ENCODE measurements at places on chromosomes 4 and X.

DNA sequence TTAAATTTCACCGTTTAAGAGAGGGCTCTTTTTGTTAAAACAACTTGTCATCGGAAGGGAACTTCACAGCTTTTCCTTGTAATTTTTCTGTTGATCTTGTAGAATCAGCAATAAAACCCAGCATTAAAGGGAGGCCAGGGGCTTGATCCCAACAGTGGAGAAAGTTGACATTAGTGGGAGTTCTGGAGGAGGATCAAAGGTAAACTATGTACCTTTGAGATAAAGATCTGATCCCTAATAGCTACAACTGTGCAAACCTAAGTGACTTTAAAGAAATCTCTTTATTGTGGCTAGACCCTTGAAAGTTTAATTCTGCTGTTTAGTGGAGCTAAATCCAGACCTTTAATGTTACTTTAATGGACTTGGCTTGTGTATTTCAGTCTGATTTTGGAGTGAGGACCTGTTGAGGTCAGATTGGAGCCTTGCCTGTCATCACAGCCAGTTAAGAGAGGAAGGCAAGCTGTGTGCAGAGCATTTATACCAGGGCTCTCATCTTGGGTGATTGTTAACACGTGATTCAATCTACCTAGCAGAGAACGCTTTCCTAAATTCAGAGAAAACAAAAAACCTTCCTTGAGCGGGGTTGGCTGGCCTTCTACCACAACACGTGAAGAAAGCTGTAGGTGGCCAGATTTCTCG lies 1.7 kb downstream of the DOCK11 start:
- peak overlapping the region; percentile 84 for H3K4me3 ChIP-seq
- no peak overlapping the region for H3K27ac ChIP-seq
- peaks cover 36% of the 10 kb centered on the region for H3K4me1 ChIP-seq

GRCh38 chrX:78333521-78333920 lies 6.1 kb upstream of the CYSLTR1 start:
- no peak overlapping the region for H3K27ac ChIP-seq
- H3K27me3 ChIP-seq = no peaks in the 10 kb centered on the region
- H3K4me1 ChIP-seq = peaks cover 14% of the 10 kb centered on the region
- DNase-seq = no peak
- no peak overlapping the region for H3K4me3 ChIP-seq

DNA sequence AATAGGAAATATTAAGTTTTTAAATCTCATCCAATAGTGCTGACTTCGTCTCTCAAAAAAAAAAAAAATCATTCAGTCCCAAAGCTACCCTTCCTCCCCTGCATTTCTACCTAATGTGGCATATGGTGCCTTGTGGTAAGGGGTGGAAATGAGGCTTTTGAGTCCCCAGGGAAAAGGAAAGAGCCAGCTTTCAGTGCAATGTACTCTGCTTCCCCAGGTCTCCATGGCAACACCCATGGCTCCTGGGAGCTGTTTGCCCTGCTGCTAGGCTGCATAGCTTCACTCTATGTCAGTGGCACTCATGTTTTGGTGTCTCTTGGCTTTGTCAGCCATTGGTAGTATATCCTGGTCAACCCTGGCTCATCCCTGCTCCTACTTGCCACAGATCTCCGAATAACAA lies 175.9 kb downstream of the SLC39A8 start:
- no peaks in the 10 kb centered on the region for H3K36me3 ChIP-seq
- no peaks in the 10 kb centered on the region for H3K27me3 ChIP-seq
- H3K4me1 ChIP-seq = peaks cover 4% of the 10 kb centered on the region
- no peak overlapping the region for H3K4me3 ChIP-seq

GRCh38 chr4:123484291-123484926 lies 87.8 kb downstream of the SPRY1 start:
- DNase-seq = no peak
- no peak overlapping the region for H3K4me3 ChIP-seq
- H3K36me3 ChIP-seq = no peaks in the 10 kb centered on the region
- H3K4me1 ChIP-seq = peaks cover 11% of the 10 kb centered on the region
- no peaks in the 10 kb centered on the region for H3K27me3 ChIP-seq

DNA sequence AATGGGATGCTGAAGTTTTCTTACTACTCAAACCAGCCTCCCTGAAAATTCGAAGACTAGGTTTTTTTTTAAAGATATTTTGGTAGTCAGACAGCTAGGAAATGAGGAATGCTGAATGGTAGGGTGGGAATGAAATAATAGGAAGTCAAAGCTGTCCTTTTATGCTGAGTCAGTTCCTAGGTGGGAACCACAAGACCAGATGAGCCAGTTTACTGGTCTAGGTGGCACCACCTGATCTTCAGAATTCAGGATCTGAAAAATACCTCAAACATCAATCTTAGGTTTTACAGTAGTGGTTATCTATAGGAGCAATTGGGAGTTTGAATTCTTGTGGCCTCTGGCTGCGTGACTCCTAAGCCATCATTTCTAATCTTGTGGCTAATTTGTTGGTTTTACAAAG lies 183.1 kb upstream of the GALNT7 start:
- H3K27ac ChIP-seq = 0 out of 2 replicates have a peak overlapping the region, but pooled peaks have one; percentile 7
- peaks cover 31% of the 10 kb centered on the region for H3K4me1 ChIP-seq
- H3K4me3 ChIP-seq = no peak overlapping the region
- peaks cover 31% of the 10 kb centered on the region for H3K36me3 ChIP-seq
- no peak for DNase-seq
- H3K27me3 ChIP-seq = no peaks in the 10 kb centered on the region

GRCh38 chr4:28842271-28842670 lies 1877.9 kb upstream of the PCDH7 start:
- no peaks in the 10 kb centered on the region for H3K27me3 ChIP-seq
- DNase-seq = no peak
- no peak overlapping the region for H3K4me3 ChIP-seq
- no peak overlapping the region for H3K27ac ChIP-seq

- H3K4me1 ChIP-seq = peaks cover 15% of the 10 kb centered on the region
- H3K36me3 ChIP-seq = peaks cover 14% of the 10 kb centered on the region
- no peak overlapping the region for H3K27ac ChIP-seq
- H3K4me3 ChIP-seq = no peak overlapping the region
- H3K27me3 ChIP-seq = no peaks in the 10 kb centered on the region
Measured at GRCh38 chr4:99447079-99447478, 11.9 kb upstream of the ADH7 start.

GRCh38 chr4:15354371-15355297 lies 73.2 kb upstream of the C1QTNF7 start:
- H3K27me3 ChIP-seq = no peaks in the 10 kb centered on the region
- H3K36me3 ChIP-seq = no peaks in the 10 kb centered on the region
- no peak for DNase-seq

DNA sequence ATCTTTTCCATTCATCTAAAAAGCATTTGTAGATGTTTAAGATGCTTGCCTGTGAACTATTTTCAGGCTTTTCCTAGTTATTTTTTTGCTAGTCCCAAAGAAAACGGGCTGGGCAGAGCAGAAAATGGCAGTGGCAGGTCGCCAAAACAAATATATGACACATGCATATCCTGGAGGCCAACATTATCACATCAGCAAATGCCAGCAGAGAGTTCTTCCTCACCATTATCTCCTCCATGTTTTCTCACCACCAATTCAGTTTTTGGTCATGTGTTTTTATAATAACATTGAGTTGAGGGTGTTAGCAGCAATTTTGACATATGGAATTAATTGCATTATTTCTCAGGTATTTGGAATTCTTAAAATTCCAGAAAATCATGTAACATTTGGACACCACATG lies 97.9 kb upstream of the EOLA2 start:
- DNase-seq = no peak
- H3K27ac ChIP-seq = no peak overlapping the region
- peaks cover 50% of the 10 kb centered on the region for H3K27me3 ChIP-seq

DNA sequence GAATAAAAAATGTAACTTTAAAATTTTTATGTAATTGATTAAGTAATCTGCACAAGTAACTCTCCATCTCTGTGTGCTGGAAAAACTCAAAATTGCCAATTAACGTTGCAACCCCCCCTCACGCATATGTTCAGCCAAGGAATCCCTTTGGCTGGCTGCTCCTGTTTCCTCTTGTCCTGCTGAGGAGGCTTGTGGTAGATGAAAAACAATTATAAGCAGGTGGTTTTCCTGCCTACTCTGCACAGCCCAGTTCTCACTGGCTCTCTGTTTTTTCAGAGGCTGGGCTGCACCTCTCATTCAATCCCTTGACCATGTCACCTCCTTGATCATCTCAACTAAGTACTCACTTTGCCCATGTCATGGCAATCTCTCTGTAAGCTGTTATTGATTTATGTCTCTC lies 1068.4 kb downstream of the ARAP2 start:
- DNase-seq = no peak
- no peak overlapping the region for H3K27ac ChIP-seq
- no peaks in the 10 kb centered on the region for H3K27me3 ChIP-seq
- H3K4me1 ChIP-seq = peaks cover 10% of the 10 kb centered on the region
- H3K36me3 ChIP-seq = no peaks in the 10 kb centered on the region

DNA sequence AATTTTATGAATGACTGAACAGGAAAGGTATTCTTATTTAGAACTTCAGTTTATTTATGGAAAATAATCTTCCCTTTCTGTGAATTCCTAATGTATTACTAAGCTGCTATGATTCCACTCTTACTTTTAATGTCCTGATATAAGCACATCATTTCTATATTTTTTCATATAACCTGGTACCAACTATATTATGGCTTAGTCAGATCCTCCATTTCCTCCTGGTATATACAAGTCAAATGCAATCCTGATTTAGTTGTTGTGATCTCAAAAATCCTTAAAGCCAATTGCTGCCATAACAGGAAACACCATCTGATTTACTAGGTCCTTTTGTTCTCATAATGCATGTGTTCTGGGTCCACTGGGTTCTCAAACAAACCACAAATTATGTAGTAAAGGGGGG lies 26.8 kb downstream of the TRMT2B start:
- DNase-seq = no peak
- H3K4me1 ChIP-seq = no peaks in the 10 kb centered on the region
- peaks cover 17% of the 10 kb centered on the region for H3K36me3 ChIP-seq
- no peaks in the 10 kb centered on the region for H3K27me3 ChIP-seq
- H3K4me3 ChIP-seq = no peak overlapping the region
- no peak overlapping the region for H3K27ac ChIP-seq

- H3K27ac ChIP-seq = peak within 1 kb of the TSS; percentile 83
- H3K36me3 ChIP-seq = no peaks in the 10 kb centered on the region
- DNase-seq = peak; percentile 70
Measured at GRCh38 chrX:106802388-106803275, at the start of gene TBC1D8B. Gene TBC1D8B, plus strand, starts transcription at chrX:106802673. Its CDS starts 181 bp downstream, at chrX:106802854.

DNA sequence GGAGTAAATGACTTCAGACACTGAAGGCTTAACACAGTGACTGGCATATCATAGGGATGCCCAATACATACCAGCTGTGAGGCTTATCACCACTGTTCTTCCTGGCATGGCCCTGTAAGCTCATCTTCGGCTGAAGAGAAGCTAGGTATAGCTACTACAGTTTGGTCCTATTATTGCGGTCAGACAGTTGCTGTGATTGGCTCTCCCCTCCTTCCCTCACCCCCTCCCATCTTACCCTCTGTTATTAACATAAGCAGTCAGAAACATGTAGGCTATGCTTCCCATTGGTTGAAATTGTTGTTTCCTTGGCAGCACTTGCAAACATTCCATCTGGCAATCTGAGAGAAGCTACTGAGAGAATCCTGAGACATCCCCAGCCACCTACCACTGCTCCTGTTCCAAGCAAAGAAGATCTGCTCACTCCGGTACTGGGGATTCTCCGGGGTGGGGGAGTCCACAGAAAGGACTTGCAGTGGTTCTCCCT lies at the start of gene AKAP14:
TSS of gene AKAP14 (plus strand) at position 51 of the 484 bp plus-strand sequence. CDS start 7,331 bp downstream, outside the sequence.
- no peak for DNase-seq
- no peak within 1 kb of the TSS for H3K27ac ChIP-seq
- H3K36me3 ChIP-seq = no peaks in the 10 kb centered on the region

- H3K36me3 ChIP-seq = no peaks in the 10 kb centered on the region
- no peak for DNase-seq
- no peak overlapping the region for H3K27ac ChIP-seq
- H3K27me3 ChIP-seq = no peaks in the 10 kb centered on the region
- peaks cover 17% of the 10 kb centered on the region for H3K4me1 ChIP-seq
Measured at GRCh38 chrX:135388841-135389240, 32.9 kb upstream of the SMIM10L2A start.

DNA sequence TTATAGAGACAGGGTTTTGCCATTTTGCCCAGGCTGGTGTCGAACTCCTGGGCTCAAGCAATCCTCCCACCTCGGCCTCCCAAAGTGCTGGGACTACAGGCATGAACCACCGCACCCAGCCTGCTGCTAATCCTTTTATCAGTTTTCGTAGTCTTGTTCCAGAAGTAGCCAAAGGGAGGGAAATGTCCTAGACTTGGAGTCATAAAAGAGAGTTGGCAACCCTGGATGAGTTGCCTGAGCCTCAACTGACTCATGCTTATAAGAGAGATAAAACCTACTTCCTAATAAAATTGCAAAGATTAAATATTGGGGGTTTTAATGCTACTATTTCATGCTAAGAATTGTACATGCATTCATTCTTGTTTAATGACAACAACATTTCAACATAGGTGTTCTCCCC lies 44.3 kb downstream of the CD40LG start:
- no peaks in the 10 kb centered on the region for H3K36me3 ChIP-seq
- H3K4me1 ChIP-seq = peaks cover 20% of the 10 kb centered on the region
- no peaks in the 10 kb centered on the region for H3K27me3 ChIP-seq
- no peak for DNase-seq
- no peak overlapping the region for H3K4me3 ChIP-seq

DNA sequence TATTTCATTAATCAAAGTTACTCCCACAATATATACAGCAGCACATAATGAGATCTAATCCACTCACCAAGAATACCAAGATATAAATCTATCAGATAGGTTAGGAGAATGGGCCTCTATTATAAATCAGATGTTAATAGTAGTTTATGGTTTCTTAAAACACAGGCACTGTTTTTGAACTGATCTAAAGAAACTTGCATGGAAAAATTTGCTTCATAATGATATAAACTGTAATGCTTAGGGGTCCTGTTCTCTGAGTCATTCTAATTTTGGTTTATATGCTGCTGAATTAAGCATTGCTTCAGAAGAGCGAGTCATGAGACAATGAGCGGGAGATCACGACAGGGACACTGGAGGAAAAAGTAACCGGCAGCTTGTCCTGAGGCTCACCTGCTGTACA lies 113.3 kb upstream of the OTUD4 start:
- H3K27me3 ChIP-seq = peaks cover 5% of the 10 kb centered on the region
- no peaks in the 10 kb centered on the region for H3K36me3 ChIP-seq
- H3K27ac ChIP-seq = no peak overlapping the region
- H3K4me1 ChIP-seq = no peaks in the 10 kb centered on the region

GRCh38 chrX:31483336-31483735 lies 411.5 kb upstream of the FTHL17 start:
- H3K4me3 ChIP-seq = no peak overlapping the region
- no peaks in the 10 kb centered on the region for H3K27me3 ChIP-seq
- no peak for DNase-seq
- no peaks in the 10 kb centered on the region for H3K4me1 ChIP-seq
- H3K36me3 ChIP-seq = no peaks in the 10 kb centered on the region
